HuH-7 (cell line): ENCODE measurements at places on chromosomes 13 and 19.

DNA sequence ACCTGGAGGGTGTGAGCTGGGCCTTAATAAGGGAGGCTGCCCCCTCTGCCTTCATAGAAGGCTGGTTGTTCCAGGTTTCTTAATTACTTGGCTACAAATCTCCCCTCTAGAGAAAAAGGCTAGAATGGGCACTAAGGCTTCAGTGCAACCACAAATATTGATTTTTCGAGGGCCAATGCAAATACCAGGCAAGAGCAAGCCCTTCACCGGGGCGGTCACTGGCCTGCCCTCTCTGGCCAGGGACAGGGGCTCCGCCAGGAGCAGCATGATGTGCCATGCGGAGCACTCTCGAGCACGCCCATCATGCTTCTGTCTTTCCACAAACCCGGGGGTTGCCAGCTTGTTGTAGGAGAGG, 127.8 kb upstream of the SPACA7 start:
- DNase-seq: no peak

- no peak for DNase-seq
These were observed 61.9 kb upstream of the ATP12A start for GRCh38 chr13:24618011-24618955.

- DNase-seq: no peak
These were observed 8.8 kb downstream of the YIPF2 start for GRCh38 chr19:10919352-10920287.

GRCh38 chr13:107906131-107906530, 309.2 kb downstream of the LIG4 start:
- no peak for DNase-seq

GRCh38 chr13:31236211-31236786, 36.5 kb downstream of the B3GLCT start:
- no peak for DNase-seq

GRCh38 chr19:33484226-33484774, 37.3 kb downstream of the PEPD start:
- DNase-seq: no peak

DNA sequence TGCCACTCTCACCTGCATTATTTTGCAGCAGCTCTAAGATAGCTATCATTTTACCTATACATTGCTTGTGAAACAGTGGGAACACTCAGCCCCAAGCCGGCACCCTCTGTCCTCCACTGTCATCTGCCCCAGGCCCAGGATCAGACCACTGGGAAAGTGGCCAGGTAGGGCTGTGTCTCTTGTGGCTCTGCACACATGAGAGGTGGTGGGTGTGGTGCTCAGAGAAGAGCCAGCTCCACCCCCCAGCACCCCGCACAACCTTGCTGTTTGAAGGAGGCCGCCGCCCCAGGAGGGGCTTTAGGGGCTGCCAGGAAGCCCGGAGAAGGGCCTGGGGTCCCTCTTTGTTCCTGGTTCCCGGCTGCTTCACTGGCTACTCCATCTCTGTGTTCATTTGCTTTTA, 26.6 kb downstream of the PPP1R37 start:
- DNase-seq: no peak

- DNase-seq: no peak
These were observed 406.9 kb downstream of the RFC3 start for GRCh38 chr13:34224877-34225276.

- no peak for DNase-seq
These were observed 3.1 kb upstream of the GRK1 start for GRCh38 chr13:113663934-113664333.

- DNase-seq: no peak
These were observed 116.0 kb downstream of the ZNF536 start for GRCh38 chr19:30488191-30488590.

DNA sequence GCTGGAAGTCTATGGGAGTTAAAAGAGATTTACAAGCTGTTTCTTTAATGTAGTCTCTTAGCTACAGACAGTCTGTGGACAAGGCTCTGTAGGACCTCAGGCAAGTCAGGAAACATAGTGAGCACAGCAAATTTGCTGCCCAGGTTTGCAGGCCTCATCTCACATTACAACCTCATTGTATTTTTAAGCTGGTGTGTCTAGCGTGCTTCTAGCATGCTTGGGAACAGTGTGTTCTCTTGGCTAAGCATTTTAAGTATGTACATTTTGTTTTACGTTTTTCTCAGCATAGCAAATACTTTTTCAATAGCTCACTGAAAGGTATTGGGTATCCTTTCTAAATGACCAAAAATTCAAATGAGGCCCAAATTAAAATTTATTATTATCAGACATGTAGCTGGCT, 113.2 kb downstream of the STARD13 start:
- no peak for DNase-seq

GRCh38 chr13:21971662-21972621, 301.1 kb downstream of the FGF9 start:
- no peak for DNase-seq

- DNase-seq: no peak
These were observed at the start of gene SPINT2 for GRCh38 chr19:38264486-38265212. TSS of gene SPINT2 (plus strand) at chr19:38264573. CDS start at chr19:38264893, 320 bp downstream.

DNA sequence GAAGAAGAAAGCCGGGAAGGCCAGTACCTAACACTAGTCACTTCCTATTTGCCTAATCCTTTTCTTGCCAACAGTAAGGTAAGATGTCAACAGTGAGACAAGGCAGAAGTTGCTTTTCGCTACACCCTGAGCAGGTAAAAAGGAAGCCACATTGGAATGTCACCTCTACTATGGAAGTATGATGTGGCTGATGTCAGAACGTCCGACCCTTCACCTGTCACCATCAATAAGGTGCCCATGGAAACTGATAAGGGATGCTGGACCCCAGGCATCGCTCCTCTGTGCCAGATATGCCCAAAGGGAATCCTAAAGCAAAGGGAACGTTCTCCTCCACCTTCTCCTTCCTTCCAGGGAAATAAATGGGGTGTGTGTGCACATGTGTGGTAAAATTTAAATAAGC, 34.3 kb downstream of the COL4A1 start:
- no peak for DNase-seq

GRCh38 chr13:113854238-113855011, 9.5 kb downstream of the GAS6 start:
- no peak for DNase-seq

DNA sequence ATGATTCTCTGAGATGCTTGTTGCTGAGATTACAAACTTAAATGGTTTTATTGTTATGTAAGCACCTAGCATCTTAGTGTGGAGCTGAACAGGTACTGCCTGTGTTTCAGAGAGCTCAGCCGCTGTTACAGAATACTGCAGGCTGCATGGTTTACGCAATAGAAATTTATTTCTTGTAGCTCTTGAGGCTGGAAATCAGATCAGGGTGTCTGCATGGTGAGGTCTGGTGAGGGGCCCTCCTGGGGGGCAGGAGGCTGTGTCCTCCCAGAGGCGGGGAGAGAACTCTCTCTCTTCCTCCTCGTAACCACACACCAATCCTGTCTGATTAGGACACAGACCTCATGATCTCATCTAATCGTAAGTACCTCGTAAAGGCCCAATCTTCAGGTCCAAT, 13.1 kb downstream of the ATP11A start:
- no peak for DNase-seq

GRCh38 chr13:40145139-40145538, 489.7 kb downstream of the COG6 start:
- DNase-seq: no peak

GRCh38 chr13:84237143-84237542, 354.9 kb upstream of the SLITRK1 start:
- DNase-seq: no peak

DNA sequence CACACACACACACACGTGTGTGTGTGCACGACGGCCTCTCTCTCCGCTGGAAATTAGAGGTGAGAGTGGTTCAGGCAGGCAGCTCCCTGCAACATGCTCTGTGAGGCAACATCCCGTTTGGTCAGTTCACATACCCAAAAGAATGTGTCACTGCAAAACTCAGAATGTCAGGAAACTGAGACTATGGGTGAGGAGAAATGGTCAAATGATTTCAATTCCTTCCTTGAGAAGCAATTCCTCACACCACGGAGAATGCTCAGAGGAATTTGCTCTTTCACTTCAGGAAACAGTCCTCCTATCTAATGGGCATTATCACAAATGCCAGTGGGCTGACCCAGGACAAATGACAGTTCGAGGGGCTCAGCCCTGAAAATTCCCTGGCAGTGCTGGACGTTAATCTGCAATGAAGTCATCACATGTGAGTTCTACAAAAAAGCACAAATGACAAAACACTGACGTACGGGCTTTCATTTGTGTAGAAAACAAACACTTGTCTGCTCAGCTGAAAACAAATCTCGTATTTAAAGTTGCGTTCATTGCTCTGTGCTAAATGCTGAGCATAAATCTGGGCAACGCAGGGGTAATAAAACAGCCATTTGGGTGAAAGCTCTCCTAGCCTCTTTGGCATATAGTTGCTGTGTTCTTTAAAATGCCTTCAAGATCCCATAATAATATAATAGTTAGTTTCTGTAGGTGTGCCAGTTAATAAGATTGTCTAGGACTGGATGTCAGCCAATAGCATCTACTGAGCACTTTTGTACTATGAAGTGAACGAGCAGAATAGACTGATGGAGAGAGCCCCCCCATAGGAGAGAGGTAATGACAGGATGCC, 18.6 kb upstream of the LATS2 start:
- no peak for DNase-seq

GRCh38 chr13:28922341-28922740, 102.2 kb downstream of the MTUS2 start:
- no peak for DNase-seq

DNA sequence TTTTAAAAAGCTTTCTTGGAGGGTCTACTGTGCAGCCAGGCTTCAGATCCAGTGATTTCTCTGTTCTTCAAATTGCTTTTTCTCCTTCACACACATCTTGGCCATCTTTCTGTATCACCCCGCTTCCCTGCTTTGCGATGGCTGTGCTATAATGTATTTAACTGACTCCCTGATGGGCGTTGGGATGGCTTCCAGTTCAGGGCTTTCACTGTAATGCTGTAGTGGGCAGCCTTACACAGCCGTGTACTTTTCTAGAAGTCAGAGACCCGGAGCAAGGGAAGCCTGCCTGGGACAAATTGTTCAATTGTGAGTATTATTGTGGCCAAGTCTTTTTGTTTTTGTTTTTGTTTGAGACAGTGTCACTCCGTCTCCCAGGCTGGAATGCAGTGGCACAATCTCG, 19.4 kb upstream of the PAK4 start:
- DNase-seq: no peak

DNA sequence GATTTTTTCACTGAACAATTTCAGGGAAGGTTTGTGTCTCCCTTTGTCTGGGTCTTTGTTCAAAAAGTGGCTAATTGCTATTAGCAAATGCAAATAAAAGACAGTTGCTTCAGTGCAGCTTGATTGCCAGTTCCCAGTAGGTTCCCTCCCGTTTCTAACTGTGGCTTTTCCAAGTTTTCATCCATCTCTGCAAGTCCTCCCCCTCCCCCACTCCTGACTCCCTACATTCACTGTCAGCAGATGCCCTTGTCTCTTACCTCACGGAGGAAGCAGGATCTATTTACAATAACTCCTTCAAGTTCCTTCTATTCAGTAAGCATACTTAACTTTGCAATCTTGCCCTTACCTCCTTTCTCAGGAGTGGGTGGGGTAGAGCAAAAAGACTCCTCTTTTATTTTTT, 55.4 kb upstream of the SCEL start:
- DNase-seq: no peak

- no peak for DNase-seq
These were observed 17.4 kb upstream of the LILRA2 start for GRCh38 chr19:54556194-54556593.

DNA sequence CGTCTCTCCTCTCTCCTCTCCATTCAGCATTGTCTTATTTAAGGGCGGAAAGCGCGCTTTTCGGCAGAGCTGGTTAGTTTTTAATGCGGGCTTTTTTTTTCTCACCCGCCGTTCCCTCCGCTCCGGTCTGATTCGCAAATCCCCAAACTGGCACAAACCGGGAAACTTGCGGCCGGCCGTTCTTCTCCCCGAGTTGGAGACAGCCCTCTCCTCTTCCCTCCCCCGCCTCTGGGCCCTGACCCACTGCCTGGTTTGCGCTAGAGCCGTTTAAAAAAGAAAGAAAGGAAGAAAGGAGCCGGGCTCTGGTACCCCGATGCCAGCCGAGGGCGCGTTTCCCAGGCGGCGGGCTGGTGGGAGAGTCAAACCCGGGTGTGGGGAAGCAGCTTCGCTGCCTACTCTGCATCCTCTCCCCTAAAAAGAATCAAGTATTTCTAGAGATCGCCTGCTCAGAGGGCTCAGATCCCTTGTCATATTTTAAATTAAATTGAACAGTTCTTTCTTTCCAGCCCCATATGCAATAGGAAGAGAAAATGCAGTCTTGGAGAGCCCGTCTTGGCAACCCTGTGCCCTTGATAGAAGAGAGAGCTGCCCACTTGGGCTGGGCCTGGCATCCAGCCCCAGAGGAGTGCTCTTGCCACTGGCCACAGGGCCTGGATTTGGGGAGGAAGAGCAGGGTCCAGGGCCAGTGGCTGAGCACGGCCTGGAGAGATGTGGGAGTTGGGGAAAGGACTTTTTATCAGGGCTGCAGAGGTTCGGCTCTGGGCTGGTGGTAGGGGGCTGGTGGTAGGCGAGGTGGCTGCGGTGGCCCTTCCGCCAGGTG, 19.0 kb downstream of the NFIX start:
- DNase-seq: no peak

GRCh38 chr19:33950091-33950750, 153.6 kb downstream of the KCTD15 start:
- no peak for DNase-seq

- no peak for DNase-seq
These were observed 783.7 kb downstream of the PCDH9 start for GRCh38 chr13:66446413-66446812.

GRCh38 chr19:45528149-45528743, 21.0 kb downstream of the VASP start:
- DNase-seq: no peak

DNA sequence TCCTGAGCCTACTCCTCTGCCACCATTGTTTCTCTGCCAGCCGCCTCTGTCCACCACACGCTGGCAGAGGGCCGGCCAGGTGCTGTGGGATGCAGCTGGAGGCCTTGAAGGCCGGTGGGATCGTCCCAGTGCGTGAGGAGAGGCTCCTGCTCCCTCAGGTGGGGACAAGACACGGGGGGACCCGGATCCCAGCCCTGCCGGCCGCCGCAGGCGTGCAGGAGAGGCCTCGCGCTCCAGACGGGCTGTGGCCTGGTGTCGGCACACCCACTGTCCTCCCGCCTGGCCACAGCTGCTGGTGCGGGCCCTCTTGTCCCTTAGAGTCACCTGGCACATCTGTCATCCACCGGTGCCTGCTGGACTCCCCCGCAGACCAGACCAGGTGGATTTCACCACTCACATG, 18.1 kb upstream of the GNA15 start:
- DNase-seq: no peak

DNA sequence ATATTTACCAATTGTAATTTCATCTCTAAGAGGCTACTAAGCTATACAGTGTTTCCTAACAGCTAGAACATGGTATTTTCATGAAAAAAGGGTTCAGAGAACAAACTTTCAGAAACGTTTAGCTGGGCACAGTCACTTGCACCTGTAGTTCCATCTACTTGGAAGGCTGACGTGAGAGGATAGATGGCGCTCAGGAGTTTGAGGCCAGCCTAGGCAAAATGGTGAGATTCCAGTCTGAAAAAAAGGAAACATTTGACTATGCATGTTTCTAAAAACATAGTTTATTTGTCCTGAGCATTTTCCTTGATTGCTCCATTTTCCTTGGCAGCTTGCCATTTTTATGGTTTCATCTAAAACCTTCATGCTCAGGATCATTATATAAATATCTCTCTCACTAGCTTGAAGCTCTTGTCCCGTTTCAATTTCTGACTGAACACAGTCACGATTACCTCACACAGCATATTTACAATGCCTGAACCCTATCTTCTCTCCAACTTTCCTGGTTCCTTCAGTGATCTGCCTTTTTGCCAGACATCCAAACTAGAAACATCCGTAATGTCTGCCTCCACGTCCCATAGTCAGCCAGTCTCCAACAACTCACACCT, 200.8 kb downstream of the RGCC start:
- DNase-seq: no peak
